Common myeloid progenitor, CD34-positive (primary cell): ENCODE measurements at places on chromosomes 12 and 14.

- DNase-seq: no peak
- no peak overlapping the region for H3K27ac ChIP-seq
- H3K4me1 ChIP-seq: no peaks in the 10 kb centered on the region
- no peaks in the 10 kb centered on the region for H3K27me3 ChIP-seq
- H3K4me3 ChIP-seq: no peak overlapping the region
Observed at GRCh38 chr14:90570461-90570860, 173.6 kb downstream of the CALM1 start.

GRCh38 chr12:12357719-12358461 is 1.0 kb downstream of the BORCS5 start:
- H3K27me3 ChIP-seq: no peaks in the 10 kb centered on the region
- peaks cover 20% of the 10 kb centered on the region for H3K4me1 ChIP-seq
- H3K36me3 ChIP-seq: peaks cover 2% of the 10 kb centered on the region
- peak overlapping the region; percentile 74 for H3K4me3 ChIP-seq

DNA sequence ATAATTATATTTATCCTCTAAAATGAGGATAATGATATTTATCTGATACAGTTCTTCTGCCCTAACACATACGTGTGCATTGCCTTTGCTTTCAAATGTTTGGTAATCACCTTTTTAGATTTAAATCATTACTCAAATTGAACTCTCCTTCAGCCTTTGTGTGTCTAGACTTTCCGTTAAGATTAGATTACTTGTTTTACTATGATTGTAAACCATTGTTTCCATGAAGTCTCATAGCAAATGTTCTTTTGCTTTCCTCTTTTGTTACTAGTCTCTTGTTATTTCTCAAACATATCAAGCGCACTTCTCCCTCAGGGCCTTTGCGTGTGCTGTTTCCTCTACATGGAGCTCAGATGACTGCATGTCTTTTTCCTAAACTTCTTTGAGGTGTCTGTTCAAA is 63.7 kb downstream of the ETV6 start:
- H3K27ac ChIP-seq: no peak overlapping the region

DNA sequence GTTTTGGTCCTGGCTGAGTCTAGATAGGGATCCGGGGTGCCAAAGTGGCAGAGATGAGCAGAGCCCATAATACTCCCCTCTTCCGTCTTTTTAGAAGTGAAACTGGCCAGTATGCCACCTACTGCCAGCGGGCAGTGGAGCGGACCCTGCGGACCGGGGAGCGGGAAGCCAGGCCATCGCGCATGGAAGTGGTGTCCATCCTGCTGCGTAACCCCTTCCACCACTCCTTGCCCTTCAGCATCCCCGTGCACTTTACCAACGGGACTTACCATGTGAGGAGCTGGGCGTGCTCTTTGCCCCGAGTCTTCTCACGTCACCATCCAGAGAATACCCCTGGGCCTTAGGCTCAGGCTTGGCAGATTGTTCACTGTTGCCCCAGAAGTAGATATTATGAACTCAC is 21.0 kb downstream of the PIGH start:
- H3K36me3 ChIP-seq: no peaks in the 10 kb centered on the region
- H3K4me1 ChIP-seq: no peaks in the 10 kb centered on the region
- H3K4me3 ChIP-seq: no peak overlapping the region
- H3K27ac ChIP-seq: no peak overlapping the region
- DNase-seq: no peak

GRCh38 chr12:40762072-40762471 is 69.8 kb downstream of the CNTN1 start:
- H3K27me3 ChIP-seq: no peaks in the 10 kb centered on the region
- DNase-seq: no peak
- no peak overlapping the region for H3K27ac ChIP-seq
- H3K4me3 ChIP-seq: no peak overlapping the region
- H3K4me1 ChIP-seq: no peaks in the 10 kb centered on the region
- H3K36me3 ChIP-seq: no peaks in the 10 kb centered on the region

DNA sequence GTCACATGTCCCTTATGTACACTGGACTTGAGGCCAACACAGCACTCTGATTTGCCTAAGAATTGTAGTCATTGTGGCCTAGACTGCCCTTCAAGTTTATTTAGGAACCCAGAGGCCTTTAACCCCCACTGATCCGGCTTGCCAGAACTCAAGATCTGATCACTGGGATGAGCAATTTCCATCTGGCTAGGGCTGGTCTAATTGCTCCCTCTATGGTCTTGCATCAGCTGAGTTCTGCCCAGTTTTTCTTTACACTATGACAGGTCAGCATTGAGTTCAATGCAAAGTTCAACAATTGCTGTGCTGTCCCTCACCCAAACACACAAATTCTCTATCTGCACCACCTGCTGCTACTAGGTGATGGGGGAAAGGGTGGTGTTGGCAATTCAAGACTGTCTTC is 146.9 kb upstream of the MDGA2 start:
- no peaks in the 10 kb centered on the region for H3K36me3 ChIP-seq
- no peak overlapping the region for H3K4me3 ChIP-seq
- no peak for DNase-seq
- H3K4me1 ChIP-seq: no peaks in the 10 kb centered on the region
- no peak overlapping the region for H3K27ac ChIP-seq

DNA sequence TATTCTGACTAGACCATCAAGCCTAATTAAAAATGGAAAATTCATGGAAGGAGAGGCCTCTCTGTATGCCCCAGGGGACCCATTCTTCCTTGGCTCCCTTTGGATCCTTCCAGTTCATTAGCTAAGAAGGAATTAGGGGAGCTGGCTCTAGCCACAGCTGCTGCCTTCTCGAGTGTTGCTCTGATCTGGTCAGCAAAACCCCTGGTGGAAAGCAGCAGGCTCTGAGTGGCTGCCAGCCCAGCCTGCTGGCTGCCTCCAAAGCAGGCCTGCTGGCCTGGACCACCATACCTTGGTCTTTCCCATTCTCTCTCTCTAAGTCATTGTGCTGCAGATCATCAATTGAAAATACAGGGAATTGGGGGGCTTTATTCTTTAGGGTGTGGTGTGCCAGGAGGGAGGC is 29.0 kb upstream of the AKAP6 start:
- no peaks in the 10 kb centered on the region for H3K4me1 ChIP-seq
- no peak overlapping the region for H3K27ac ChIP-seq
- DNase-seq: no peak
